ENCODE measurements at places on chromosomes 7 and 10.

DNA sequence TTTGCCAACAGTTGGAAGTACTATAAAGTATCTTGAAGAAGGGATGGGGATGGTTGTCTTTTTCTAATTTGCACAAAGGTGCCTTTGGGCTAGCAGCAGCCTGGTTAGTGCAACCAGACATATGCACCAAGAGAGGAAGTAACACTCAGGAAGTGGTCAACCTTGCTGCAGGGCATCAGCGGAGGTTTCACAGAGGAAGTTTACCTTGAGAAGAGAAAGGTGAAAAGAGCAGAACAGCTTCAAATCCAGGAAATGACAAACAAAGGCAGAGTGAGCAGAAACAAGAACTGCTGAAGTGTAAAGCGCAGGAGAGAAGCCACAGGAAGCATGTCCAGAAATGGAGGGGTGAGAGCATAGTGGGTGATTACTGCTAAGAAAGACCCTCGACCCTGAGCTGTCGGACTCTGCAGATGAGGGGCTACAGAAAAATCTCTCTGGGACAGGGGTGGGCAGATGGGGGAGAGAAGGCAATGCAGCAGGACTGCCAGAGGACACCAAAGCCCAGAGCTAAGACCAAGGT lies 66.9 kb downstream of the STK17A start:
- no peak for DNase-seq

DNA sequence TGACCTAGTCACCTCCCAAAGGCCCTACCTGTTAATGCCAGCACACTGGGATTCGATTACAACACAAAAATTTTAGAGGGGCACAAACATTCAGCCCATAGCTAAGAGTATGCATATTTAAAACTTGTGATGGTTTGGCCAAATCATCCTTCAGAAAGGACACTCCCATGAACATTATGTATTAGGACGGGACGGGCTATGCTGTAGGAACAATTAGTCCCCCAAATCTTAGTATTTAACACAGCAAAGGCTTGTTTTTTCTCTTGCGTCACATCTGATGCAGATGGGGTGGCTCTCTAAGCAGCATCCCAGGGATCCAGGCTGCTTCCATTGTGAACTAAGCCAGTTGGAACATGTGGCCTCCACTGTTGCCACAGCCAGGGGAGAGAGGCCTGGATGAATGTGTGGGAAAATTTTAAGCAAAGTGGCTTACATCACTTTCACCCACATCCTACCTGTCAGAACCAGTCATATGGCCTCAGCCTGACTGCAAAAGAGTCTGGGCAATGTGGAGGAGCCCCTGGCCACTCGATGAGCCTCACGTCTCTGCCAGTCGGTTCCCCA lies 26.6 kb downstream of the CHST3 start:
- no peak for DNase-seq

DNA sequence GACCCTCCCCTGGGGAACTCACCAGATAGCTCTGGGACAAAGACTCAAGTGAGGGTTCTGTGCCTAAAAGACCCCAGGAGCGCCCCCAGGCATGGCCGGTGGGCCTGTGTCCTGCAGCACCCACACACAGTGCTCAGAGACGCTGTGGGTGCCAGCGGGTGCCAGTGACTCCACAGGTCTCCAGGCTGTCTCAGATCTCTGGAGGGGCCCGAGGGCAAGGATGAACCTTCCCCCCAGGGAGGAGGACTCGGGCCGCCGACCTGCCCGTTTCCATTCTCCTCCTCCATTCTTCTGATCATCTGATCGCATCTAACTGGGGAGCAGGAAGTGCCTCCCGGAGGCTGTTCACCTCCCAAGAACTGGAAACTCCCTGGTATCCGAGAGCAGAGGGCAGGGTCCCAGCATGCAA lies 980 bp downstream of the ADAM8 start:
- DNase-seq = no peak

DNA sequence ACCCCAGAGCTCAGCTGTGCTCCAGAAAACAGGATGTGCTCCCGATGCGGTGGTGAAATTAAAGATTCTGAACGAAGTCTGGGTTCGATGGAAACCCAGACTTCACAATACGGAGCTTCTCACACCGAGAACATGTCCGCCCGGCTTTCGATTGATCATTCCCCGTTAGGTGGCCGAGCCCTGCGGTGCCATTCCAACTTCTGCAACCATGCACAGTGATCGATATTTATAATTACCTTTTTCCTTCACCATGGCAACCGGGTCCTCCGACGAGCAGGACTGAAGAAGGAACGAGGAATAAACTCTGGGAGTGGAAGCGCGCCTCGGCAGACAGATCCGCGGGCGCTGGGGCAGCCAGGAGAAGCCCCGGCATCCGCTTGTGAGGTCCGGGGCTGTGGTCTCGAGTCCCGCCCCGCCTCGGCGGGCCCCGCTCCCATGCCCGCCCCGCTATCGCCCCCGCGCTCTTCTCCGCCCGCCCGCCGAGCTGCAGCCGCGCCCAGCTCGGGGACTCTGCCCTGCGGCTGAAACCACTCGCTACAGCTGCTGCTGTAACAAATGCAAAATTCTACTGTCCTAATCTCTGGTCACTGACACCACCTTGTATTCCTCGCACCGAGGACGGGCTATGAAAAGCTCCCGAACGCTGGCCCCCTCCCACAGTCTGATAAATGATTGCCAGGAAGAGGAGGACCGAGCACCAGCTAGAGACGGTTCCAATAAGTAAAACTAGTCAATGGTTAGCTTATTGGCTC lies 26.2 kb downstream of the ABLIM1 start:
- DNase-seq = no peak

DNA sequence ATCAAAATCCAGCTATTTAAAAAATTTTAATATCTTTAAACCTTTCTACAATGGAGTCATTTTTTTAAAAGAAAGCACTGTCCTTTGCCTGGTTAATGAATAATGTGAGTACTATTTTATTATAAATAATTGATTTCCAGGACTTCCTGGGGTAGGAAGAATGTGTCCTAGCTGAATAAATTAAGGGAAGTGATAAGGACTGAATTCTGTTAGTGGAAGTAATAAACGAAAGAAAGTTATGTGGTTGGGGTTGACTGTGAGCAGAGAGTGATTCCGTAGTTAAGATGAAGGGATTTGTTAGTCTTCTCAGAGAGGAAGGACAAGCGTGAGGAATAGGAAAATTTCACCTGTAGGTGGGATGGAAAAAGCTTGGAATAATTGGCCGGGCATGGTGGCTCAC lies 59.1 kb downstream of the AHCYL2 start:
- DNase-seq = no peak

- no peak for DNase-seq
Measured at GRCh38 chr10:12262278-12262981, 66.4 kb downstream of the CDC123 start.

- DNase-seq = no peak
Measured at GRCh38 chr7:46468753-46469356, 547.8 kb upstream of the IGFBP3 start.

GRCh38 chr10:63573068-63573697 lies 52.0 kb downstream of the REEP3 start:
- no peak for DNase-seq

DNA sequence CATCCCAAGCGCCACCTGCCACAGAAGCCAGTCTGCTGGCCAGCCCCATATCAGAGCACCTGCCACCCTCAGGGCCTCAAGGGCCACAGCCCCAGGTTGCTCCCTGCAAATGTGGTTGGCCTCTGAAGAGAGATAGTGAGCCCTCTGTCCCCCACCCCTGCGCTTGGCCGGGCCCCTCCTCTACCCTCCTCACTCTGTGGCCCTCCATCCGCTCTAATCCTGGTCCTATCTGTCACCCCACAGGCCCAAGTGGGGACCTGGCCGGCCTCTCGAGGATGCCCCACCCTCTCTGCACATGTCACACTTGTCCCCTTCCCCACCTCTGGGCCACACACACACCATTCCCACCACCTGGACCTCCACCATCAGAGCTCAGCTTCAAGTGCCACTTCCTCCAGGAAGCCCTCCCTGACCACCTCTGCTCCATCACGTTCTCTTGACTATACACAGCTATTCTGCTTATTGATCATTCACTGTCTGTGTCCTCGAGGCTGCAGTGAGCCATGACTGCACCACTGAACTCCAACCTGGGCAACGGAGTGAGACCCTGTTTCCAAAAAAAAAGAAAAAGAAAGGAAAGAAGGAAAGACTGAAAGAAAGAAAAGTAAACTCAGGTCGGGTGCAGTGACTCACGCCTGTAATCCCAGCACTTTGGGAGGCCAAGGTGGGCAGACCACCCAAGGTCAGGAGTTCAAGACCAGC lies 42.4 kb downstream of the TNRC18 start:
- DNase-seq = no peak

DNA sequence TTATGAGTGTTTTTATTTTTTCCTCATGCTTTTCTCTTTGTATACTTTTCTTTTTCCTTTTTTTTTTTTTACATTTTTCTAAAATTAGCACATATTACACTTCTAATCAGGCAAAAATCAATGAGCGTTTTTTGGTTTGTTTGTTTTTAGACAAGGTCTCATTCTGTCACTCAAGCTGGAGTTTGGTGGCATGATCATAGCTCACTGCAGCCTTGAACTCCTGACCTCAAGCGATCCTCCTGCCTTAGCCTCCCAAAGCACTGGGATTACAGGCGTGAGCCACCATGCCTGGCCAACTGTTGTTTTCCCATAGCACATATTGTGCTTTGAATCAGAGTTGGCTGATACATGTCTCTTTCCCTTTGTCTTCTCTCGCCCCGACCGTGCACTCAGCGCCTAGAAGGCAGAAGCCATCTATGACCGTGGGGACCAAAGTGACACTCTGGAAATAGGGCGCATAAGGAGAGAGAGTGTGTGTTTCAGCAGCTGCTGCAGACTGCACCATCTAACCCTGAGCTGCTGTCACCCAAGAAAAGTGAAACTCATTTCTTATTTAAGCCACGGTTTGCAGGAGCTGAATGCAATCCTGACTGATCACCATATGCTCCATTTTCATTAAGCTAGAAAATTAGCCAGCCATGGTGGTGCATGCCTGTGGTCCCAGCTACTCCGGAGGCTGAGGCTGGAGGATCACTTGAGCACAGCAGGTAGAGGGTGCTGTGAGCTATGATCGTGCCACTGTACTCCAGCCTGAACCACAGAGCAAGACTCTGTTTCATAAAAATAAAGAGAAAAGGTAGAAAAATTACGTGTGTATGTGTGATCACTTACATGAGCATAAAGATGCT lies 41.4 kb upstream of the GTF2I start:
- no peak for DNase-seq

GRCh38 chr10:83612050-83612449 lies 527.3 kb upstream of the GHITM start:
- DNase-seq = no peak

Data from activated naive CD8-positive, alpha-beta T cell treated with anti-CD3 and anti-CD28 coated beads, Interleukin-2, amount 50 U/mL, for 16 hours (primary cell).